ENCODE measurements at places on chromosomes 12 and 14.

DNA sequence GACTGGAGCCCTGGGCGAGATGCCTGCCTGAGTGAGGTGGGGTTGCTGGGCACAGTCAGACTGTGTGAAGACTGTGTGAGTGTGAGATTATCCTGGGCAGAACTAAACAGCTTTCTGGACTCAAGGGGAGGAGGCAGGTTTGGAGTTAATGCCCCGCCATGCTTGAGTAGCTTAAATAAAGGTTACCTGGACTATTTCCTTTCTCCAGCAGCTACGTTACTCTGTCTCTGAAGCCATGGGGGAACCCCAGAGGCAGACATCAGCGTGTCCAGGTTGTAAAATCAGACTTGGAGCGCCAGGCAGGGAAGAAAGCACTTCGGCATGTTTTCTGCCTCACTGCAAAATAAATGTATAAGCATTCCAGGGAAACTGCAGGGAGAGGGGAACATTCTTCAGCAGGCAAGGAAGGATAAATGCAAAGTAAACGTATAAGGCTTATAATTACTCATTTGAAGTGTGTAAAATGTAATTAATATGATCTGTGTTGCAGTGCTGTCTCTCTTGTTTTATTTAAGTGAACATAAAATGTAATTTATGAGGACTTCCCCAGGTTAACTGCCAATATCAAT is 129.7 kb downstream of the CHST11 start:
- DNase-seq: no peak

- DNase-seq: no peak
Measured at GRCh38 chr12:93571925-93572711, at the start of gene SOCS2. Gene SOCS2 (plus strand): TSS chr12:93572675. CDS start chr12:93572898, 223 bp downstream.

- DNase-seq: no peak
Measured at GRCh38 chr12:43979450-43979849, 143.6 kb downstream of the TMEM117 start.

- DNase-seq: no peak
Measured at GRCh38 chr14:35337269-35338255, 45.4 kb downstream of the PSMA6 start.

DNA sequence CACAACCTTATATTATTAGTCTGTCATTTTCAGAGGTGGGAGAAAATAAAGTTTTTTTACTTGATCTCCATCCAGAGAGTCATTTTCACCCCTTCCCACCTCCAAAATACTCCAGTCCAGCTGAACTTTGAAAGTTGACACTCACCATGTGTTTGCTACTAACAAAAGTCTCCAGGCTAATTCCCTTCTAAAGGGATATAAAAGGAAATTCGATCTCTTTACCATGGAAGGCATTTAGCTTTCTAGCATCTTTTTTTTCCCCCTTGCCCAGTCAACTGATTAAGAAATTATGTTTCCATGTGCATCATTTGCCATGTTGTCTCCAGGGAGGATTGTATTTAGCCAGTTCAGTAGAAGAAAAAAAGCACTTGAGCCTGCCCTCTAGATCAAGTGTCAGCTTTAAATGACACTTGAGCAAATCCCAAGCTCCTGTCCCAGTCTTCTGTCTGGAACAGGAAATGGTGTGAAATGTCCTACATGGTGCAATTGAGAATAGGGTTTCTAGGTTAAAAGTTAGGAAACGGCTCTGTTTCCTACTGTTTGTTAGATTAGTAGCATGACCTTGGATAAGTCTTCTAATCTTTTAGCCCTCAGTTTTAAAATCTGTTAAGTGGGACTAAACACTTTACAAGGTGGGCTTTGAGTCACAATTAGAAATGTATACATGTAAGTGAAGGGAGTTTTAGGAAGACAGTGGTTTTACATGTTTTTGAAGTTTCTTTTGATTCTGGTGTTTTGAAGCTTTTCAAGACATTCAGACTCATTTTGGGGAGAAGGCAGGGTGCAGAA is 67.2 kb downstream of the GNS start:
- no peak for DNase-seq

DNA sequence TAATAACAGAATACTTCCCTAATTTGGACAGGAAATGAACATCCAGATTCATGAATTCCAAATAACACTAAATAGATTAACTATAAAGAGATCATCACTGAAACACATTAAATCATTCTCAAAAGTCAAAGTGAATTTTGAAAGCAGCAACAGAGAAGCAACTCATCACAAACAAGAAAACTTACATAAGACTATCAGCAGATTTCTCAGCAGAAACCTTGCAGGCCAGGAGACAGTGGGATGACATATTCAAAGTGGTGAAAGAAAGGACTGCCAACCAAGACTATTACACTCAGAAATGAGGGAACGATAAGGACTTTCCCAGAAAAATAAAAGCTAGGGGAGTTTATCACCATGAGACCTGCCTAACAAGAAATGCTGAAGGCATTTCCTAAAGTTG is 70.8 kb downstream of the ITPR2 start:
- no peak for DNase-seq

GRCh38 chr14:69443296-69443805 is 41.2 kb upstream of the PLEKHD1 start:
- no peak for DNase-seq

DNA sequence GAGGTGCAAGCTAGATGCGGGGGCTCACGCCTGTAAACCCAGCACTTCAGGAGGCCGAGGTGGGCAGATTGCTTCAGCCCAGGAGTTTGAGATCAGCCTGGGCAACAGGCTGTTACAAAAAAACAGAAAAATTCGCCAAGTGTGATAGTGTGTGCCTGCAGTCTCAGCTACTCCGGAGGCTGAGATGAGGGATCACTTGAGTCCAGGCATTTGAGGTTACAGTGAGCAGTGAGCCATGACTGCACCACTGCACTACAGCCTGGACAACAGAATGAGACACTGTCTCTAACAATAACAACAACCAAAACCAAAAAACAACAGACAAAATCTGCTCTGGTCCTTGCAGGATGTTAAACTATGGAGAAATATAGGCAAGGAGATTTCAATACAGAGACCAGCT is 13.9 kb downstream of the BTBD7 start:
- no peak for DNase-seq

DNA sequence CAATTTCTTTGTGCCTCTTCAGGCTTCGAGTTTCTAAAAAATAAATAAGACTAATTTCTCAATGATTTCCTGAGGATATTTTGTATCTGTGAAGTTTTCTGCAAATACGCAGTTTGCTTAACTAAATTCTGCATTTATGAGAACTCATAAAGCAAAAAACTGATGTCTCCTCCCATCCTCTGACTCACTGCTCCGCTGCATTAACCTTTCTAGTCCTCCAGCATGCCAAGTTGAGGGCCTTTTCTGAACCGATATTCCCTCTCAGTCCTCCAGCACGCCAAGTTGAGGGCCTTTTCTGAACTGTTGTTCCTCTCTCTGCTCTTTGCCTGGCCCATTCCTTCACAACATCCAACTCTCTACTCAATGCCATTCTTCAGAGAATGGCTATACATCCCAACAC is 3.2 kb downstream of the IPO8 start:
- DNase-seq: no peak

DNA sequence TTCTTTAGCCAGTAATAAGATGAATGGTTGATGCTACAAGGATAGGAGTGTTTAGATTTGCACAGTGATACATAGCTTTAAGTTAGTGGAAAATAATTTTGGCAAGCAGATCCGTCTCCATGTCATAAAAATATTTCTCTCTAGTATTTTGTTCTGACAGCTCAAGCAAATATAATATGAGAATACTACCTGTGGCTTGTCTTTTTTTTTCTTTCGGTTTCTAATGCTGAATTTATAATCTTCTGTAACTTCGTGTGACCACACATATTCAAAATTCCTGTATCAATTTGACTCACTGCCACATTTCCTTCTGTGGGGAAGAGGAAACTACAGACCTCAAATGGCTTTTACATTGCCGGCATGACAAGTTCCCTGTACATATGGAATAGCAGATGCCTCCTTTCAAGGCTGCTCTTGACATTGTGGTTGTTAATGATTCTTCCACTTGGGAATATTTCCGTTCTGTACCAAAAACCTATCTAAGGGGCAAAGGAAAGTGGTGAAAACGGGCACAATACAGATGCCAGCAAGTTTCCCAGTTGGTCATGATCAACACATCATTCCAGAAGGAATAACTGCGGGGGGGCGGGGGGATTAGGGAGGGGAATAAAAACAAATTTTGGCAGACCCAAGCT is 103.6 kb upstream of the CCDC91 start:
- no peak for DNase-seq

- no peak for DNase-seq
Measured at GRCh38 chr12:52871291-52872039, 22.7 kb upstream of the KRT78 start.

DNA sequence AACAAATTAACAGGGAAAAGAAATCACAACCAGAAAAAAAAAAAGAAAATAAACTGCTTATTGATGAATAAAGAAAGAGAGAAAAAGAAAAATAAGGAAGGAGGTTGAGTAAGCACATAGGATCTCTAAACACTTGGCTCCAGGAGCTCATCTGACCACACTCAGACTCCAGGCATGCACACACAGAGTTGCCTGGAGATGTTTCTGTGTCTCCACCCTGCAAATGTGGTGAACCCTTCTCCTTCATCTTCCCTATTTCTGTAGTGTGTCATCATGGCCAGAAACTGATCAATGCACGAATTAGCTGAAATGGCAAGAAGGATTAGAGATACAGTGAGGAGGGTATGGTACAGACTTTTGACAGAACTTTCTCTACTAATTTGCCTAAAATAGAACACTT is 20.2 kb downstream of the OR4N2 start:
- no peak for DNase-seq

- no peak for DNase-seq
Measured at GRCh38 chr14:31336646-31337045, 83.7 kb downstream of the HEATR5A start.

GRCh38 chr12:53624956-53625355 is 1.2 kb downstream of the ATF7 start:
- DNase-seq: no peak

DNA sequence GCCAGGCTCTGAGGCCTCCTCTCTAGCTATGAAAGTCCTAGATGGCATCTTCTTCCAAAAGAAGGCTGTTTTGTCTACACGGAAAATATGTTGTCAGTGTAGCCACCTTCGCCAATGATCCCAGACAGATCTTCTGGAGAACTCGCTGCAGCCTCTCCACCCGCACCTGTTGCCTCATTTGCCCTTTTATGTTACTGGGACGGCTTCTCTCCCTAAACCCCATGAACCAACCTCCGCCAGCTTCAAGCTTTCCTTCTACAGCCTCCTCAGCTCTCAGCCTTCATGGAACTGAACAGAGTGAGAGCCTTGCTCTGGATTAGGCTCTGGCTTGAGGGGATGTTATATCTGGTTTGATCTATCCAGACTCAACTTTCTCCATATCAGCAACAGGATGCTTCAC is 10.8 kb downstream of the P2RX2 start:
- no peak for DNase-seq
